ENCODE measurements at places on chromosomes 5 and 9.

GRCh38 chr5:169350759-169351240, 49.9 kb upstream of the SLIT3 start:
- DNase-seq, result no peak

DNA sequence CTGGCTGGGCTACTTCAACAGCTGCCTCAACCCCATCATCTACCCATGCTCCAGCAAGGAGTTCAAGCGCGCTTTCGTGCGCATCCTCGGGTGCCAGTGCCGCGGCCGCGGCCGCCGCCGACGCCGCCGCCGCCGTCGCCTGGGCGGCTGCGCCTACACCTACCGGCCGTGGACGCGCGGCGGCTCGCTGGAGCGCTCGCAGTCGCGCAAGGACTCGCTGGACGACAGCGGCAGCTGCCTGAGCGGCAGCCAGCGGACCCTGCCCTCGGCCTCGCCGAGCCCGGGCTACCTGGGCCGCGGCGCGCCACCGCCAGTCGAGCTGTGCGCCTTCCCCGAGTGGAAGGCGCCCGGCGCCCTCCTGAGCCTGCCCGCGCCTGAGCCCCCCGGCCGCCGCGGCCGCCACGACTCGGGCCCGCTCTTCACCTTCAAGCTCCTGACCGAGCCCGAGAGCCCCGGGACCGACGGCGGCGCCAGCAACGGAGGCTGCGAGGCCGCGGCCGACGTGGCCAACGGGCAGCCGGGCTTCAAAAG, 36.9 kb upstream of the TTC1 start:
- DNase-seq, result peak; percentile 14

GRCh38 chr5:55966284-55966683, 28.5 kb downstream of the IL6ST start:
- DNase-seq, result no peak

DNA sequence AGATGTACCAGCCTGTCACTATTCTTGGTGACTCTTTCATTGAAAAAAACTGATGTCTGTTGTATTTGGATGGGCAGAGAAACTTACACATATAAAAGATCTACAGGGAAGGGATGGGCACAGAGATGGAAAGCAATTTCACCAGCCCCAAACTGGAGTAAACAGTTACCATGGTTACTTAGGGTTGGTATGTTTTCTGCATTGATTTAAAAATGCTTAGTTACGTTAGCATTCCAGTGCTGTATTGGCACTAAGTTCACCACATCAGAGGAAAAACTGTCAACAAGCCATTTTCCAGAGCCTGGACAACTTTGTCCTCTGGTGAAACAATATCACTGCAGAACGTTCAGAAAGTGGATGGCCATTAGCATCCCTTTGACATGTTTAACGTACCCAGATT, 28.0 kb downstream of the MARCHF3 start:
- no peak for DNase-seq

- DNase-seq, result no peak
Measured at GRCh38 chr5:8557728-8558127, 688.8 kb downstream of the MTRR start.

DNA sequence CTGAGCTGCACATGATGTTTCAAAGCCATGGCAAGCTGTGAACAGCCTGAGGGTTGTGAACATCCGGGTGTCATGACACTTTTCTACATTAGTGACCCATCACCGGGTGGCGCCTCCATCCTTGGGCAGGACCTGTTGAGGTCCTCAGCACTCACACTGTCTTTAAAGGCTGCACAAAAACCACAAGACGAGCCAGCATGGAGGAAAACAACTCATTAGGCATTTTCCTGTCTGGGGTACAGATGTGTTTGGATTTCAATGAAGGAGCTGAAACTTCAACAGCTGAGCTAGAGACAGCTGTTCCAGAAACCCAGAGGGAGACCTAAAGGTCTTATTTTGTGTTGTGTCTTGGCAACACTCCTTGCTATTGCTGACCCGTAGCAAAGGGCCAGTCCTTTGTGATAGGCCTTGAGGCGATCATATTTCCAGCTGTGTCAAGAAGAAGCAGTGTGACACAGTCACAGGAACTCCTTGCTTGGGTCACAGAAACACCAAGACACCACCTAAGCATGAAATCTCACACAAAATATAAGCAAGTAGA, 151.8 kb upstream of the VLDLR start:
- peak; percentile 9 for DNase-seq

All from activated CD4-positive, alpha-beta T cell treated with anti-CD3 and anti-CD28 coated beads for 48 hours (primary cell).